Left cardiac atrium (tissue), 4 donors: ENCODE measurements at places on chromosomes 13 and 19.

GRCh38 chr13:97127842-97128241 is 94.3 kb upstream of the MBNL2 start:
- no peak for DNase-seq

DNA sequence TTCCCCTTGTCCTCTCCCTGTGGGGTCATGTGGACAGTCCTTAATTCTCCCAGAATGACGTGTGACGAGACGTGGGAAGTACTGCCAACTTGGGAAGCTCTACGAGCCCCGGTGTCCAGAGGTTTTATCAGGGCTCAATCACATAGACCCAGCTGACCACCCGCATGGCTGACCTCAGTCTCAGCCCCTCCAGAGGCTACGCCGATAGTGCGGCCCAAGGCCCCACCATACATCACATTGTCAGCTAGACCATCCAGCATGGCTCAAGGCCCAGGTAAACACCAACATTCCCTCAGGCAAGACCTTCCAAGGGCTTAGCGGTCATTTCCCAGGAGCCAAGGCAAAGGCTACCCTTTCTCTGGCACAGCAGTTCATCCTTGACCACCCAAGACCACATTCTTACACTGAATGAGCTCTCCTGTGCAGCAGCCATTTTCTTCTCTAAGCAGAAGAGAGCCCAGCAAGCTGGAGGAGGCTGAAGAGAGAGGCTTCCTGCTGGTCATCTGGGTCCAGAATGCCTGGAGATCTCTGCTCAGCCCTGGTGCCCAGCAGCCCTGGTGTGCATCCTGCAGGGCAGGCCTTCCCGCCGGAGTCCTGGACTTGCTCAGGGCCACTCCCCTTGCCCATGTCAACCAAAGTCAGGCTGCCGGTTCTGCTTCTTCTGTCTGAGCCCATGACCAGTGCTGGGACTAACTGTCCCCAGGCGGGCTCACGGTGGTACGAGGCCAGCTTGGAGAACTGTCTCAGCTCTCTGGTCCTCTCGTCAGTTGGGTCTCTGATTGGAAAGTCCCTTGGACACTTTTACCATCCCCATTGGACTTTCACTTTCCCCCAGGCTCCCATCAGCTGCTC is 7.9 kb upstream of the F10 start:
- no peak for DNase-seq

DNA sequence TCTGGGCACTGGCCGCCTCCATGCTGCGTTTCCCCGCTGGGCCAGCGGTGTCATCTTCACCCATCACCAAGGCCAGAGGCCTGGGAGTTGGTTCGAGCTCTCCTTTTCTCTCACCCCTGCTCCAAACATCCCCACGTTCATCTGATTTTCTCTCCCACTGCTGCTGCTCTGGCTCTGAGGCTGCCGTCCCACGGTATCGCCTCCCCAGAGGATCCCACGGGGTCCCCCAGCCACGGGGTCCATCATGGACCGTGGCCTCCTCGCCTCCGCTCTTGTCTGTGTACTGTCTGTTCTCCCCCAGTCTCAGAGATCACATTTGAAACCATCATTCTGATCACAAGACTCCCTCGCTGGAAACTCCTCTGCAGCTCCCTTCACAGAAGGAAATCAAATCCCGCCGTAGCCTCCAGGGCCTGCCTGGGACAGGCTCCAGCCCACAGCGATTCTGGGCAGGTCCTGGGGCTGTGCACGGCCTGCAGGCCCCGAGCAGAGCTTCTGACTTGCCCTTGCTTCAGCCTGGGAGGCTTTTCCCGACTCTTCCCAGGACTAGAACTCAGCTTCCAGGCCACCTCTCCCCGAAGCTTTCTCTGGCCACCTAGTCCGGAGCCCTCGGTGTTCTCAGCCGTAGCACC is 64.2 kb downstream of the SOX1 start:
- DNase-seq: no peak

DNA sequence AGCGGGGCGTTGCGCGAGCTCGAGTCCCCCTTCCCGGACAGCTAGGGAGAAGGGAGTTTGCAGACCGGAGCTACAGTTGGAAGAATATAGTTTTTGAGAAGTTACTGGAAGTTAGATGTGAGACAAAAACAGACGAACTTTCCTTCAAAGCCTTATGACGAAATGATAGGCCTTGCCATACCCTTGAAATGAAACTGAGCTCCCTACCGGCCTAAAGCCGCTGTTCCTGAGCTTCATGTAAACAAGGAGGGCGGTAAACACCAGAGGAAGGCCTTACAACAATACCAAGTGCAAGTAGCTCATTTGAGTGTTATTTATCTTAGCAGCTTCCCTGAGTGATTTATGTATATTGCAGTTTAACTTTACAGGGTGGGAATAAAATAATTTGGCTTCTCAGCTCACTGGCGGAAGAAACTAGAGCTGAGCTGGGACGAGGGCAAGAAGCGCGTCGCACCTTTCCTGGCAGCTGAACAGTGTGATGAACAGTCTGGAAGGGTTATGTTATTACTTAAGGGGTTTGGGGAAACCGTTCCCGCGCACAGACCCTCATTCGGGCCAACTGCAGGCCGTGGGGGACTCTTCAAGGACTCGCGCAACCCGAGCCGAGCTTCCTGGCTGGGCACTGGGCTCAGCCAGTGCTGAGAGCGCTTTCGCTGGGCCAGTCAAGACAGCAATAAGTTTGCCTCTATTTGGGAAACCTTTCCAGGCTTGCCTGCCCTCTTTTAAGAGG is 111.2 kb downstream of the KCNRG start:
- no peak for DNase-seq

DNA sequence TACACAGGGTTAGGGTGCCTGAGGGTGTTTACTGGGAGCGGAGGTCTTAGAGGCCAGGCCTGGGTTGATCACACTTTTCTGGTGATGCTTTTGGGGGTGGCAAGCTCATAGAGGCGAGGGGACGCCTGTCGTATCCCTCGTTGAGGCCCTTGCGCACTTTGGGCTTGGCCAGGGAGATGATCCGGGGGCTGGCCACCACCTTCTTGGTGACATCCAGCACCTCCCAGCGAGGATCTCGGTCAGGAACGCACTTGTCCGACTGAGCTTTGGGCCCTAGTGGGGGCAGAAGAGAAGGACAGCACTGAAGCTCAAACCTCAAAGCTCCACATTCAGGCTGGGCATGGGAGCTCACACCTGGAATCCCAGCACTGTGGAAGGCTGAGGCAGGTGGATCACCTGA is 17.6 kb upstream of the MIER2 start:
- DNase-seq: no peak

DNA sequence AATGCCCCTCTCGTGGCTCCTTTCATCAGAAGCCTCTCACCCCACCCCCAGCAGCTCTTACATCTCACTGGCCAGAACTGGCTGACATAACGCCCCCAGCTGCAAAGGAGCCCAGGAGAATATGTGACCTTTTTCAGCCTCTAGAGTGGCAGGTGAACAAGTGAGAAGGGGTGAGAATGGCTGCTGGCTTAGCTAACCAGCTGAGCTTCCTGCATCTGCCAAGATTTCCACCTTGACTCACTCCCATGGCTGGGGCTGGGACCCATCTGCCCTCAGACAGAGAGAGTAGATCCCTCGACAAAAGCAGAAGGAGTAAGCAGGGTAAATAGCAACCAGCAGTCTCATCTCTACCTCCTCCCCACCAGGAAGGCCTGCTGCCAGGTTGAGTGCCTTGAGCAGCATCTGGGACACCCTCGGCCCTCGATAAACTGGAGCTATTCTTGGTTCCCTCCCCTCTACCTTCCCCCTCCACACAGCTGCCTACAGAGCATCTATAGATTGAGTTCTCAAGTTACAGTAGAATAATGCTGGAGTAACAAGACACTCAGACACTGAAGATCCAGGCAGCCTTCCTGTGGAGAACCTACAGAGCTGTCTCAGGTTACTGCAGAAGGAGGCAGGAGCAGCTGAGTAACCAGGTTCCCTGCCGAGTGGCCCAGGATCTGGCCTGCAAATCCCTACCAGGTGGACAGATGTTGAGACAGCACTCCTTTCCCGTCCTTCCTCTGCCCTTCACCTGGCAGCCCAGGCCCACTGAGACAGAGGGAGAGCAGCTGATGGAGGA is 15.5 kb downstream of the KASH5 start:
- DNase-seq: no peak

- no peak for DNase-seq
These were observed 14.7 kb downstream of the FARP1 start for GRCh38 chr13:98157609-98158008.
